AML-193 (cell line): ENCODE measurements at places on chromosomes 16 and 17.
A peak's percentile ranks its signal among the peaks of the same experiment; 100 is the strongest.

DNA sequence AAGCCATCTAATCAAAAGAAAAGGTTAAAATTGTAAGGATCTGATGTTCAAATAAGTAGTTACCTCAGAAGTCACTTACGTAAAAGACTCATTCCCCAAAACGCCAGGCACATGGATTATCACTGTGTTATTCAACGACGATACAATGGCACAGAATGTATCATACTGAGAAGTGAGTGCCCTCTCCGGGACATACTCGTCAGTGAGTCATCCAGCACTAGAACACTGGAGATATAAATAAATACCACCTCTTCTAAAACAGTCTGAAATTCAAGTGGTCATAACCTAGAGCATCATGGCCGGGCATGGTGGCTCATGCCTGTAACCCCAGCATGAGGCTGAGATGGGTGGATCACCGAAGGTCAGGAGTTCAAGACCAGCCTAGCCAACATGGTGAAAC is 24.9 kb downstream of the USP31 start:
- DNase-seq, result no peak

GRCh38 chr17:38867179-38867967 is 2.5 kb upstream of the LASP1 start:
- peak; percentile 75 for DNase-seq

DNA sequence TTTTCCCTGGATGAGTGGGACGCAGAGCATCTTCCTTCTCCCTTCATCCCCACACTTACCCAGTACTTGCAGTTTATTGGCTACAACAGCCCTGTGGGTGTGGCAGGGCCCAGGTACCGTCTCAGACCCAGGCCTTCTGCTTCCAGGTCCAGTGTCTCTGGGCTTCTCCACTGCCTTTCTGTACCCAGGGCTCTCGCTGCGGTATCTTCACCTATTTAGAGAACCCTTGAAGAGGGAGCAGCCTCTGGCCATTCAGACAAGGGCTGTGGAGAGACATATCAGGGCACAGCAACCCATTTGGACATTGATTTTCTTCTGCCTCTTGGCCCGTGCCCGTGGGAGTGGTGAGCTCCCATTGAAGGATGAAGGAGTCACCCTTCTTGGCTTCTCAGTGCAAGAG is 17.3 kb downstream of the TBX4 start:
- no peak for DNase-seq

DNA sequence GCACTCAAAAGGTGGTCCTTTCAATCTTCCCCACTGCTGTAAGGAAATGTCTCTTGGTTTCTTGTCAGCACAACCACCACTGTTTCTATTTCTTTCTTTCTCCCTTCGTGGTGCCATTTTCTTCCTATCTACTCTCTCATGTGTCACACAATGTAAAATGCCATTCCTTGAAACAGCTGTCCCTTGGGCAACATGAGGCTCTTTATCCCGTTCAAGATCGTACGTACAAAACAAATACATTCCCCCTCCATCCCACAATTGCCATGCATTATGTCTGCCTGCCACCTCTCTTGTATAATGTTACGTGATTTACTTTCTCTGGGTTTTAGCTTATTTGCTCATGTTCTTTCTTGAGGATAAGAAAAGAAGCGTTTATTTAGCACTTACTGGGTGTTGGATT is 410.6 kb downstream of the HS3ST4 start:
- no peak for DNase-seq

DNA sequence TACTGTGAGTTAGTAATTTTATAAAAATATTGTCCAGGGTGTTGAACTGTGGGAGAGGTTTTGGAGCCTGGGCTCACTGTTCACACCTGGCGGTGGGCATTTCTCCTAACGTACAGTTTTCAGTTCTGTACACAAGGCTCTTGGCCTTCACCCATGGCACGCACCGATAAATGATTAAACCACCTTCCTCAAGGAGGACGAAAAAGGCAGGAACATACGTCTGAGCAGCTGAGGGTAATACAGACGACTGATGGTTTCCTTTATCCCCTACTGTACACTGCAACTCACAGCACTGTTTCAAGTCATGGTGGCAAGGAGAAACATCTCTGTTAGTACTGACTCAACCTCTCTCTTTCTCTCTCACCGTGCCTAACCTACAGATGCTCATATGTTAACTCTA is 1.4 kb upstream of the ST6GALNAC1 start:
- no peak for DNase-seq

GRCh38 chr16:22641131-22641628 is 130.5 kb downstream of the NPIPB5 start:
- peak; percentile 32 for DNase-seq

DNA sequence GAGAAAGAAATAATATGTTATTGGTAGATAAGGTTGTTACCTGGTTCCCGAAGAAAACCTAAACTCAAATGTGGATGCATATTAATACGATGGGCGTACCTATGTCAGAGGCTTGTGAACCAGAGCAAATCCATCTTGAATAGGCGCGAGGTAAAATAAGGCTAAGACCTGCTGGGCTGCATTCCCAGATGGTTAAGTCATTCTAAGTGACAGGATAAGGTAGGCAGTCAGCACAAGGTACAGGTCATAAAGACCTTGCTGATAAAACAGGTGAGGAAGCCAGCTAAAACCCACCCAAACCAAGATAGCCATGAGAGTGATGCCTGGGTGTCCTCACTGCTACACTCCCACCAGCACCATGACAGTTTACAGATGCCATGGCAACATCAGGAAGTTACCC is 1400.1 kb downstream of the CDH8 start:
- no peak for DNase-seq

DNA sequence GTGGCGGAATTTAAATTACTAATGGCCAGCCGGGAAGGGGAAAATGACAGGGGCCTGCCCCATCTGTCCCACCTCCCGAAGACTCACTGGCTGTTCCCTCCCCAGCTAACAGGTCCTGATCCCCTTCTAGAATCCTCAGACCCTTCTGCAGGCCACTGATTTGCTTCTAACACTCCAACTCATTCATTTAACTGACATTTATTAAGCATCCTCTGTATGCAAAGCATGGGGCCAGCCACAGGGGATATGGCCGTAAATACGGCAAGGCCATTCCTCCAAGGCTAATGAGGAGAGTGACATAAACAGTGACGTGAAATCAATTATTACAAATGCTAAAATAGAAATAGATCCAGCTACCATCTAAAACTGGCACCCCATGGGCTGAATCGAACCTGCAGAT is 195.3 kb downstream of the GSG1L start:
- no peak for DNase-seq

GRCh38 chr17:75241996-75242460 is 19.4 kb downstream of the GGA3 start:
- no peak for DNase-seq

DNA sequence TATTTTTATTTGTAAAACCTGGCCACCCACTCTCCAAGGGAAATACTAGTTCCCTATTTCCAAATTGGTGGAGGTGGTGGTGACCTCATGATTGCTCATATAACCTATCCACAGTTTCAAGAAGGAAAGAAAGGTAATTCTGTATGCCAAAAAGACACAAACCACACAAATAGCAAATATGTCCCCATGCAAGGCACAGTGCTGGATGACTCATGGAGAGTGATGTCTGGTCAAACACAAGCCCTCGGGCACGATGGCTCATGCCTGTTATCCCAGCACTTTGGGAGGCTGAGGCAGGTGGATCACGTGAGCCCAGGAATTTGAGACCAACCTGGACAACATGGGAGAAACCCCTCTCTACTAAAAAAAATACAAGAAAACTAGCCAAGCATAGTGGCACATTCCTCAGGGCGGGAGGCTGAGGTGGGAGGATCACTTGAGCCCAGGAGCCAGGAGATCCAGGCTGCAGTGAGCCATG is 64.2 kb downstream of the GNA13 start:
- DNase-seq, result no peak

DNA sequence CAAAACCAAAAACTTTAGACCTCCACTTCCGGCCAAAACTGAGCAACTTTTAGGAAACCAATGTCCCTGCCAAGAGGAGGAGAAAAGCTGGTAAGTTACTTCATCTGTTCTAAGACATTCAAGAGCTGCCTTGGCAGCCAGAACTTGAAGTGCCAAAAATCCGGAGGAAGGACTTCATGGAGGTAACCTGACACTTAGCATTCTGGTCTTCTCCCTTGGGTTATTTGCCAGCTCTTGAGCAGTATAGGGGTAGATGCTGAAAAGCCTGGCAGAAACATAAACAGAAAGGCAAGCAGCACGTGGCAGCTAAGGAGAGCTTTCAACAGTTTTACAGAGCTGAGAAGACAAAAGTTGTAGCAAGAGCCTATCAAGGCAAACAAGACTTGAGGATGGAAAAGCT is 53.2 kb downstream of the CDYL2 start:
- DNase-seq, result no peak

DNA sequence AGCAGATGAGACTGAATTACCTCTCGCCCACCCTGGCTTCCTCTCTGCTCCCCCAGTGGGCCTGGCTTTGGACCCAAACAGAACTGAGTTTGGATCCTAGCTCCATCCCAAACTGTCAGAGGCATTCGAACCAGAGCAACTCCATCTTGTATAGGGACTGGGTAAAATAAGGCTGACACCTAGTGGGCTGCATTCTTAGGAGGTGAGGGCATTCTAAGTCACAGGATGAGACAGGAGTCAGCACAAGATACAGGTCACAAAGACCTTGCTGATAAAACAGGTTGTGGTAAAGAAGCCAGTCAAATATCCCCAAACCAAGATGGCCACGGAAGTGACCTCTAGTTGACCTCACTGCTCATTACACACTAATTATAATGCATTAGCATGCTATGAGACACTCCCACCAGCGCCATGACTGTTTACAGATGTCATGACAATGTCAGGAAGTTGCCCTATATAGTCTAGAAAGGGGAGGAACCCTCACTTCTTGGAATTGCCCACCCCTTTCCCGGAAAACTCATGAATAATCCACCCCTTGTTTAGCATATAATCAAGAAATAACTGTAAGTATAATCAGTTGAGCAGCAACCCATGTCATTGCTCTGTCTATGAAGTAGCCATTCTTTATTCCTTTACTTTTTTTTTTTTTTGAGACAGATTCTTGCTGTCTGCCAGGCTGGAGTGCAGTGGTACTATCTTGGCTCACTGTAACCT is 44.4 kb downstream of the LYRM1 start:
- DNase-seq, result no peak

DNA sequence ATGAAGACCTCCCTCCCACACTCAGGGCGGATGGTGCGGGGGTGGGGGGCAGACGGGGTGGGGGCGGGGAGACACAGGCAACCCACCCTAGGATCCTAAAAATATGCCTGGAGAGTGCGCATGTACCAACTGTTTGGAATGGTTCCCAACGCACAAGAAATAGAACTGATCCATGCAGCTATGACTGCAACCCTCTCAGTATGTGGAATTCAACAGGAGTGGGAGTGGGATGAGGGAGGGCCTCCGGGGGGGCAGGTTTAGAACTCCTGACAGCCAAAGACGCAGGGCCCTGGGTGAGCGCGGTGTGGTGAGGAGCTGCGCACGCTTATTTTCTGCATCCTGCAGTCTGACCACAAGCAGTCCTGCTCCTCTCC is 1.1 kb upstream of the P2RX5 start:
- DNase-seq, result no peak

GRCh38 chr17:11813871-11814270 is 183.4 kb downstream of the ZNF18 start:
- DNase-seq, result no peak
